NCI-H1930 (cell line): ENCODE measurements at places on chromosomes 3 and 15.

DNA sequence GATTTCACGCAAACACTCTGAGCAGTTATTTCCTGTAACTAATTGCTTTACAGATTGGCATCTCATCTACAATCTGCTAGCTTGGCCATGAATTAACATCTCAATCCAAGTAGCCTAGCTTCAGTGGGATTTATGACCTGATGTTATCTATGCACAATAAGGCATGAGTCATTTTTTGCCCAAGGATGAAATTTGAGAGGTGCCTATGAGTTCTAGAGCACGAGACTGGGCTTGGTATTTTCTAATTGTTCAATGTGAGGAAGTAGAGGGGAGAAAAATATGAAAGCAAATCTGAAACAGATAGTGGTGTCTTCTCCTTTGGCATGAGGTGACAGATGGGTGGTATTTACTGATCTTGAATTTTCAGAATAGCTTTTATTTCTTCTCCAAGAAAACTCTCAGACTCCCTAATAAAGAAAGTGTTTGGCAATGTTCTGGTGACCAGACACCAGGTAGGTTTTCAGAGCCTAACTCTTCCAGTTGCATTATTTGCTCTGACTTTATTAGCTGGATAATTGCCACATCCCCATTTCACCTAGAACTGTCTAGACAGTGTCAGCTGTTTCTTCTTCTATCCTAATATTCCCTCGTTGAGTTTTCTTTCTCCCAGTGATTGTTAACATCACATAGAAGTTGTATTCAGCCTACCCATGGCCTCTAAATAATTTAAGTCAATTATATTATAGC, 301.0 kb upstream of the UMPS start:
- no peak for DNase-seq

GRCh38 chr15:90645873-90646575, 71.1 kb upstream of the BLM start:
- no peak for DNase-seq

DNA sequence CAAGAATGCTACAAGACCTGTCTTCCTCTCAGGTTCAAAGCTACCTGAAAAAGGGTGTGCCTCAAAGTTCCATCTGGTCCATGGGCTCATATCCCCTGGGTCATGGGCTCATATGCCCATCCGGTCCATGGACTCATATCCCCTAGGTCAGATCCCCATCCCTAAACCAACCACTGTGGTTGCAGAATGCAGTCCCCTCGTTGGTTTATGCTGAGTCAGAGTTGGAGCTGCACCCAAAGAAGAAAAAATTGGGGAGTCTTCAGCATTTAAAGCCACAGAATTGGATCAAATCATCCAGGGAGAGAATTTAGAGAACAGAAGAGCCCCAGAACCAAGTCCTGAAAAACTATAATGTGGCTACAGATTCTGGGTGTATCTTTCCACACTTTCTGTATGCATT, 71.5 kb upstream of the IL12A start:
- no peak for DNase-seq

DNA sequence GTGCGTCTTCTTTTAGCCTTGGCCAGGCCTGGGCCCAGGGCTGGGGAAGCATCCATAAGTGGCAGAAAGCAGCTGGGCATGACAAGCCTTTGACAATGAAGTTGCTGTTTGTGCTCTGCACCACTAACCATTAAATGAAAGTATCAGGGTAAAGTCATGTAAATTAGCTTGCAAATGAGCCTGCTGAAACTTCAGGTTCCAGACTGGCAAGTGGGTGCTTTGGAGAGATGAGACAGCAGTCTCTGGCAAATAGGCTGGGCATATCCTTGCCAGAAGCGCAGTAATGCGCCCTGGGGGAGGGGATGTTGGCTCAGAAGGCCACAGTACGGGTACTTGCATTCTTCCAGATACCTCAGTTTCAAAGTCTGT, 40.7 kb downstream of the RAB6B start:
- no peak for DNase-seq

DNA sequence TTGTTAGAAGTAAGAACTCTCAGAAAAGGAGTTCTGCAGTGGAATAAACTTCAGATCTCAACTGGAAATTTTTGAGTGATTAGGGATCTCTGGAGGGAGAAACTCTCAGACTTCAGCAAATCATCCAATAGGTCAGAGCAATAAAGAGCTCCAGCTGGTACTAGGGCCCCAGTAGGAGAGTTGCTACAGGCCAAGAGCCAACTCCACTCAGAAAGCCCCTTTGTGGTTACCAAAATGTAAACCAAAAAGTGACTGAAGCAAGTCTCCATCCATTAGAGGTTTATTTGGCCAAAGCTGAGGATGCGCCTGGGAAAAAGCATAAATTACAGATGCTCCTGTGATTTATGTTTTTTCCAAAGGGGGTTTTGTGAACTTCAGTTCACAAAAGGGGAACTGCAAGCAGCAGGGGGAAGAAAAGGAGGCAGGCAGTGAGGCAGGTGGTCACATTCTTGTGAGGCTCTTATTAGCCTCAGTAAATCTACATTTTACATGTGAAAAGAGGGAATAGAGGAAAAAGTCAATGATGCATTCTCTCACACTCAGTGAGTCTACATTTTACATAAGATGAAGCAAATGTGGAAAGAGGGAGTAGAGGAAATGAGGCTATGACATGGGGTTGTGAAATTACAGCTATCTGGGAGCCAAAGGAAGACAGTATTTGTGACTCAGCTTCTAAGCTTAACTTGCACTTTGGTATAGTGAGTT, 92.4 kb upstream of the DAZL start:
- DNase-seq, result no peak

- DNase-seq, result no peak
These were observed 433.8 kb upstream of the CBLB start for GRCh38 chr3:106302451-106303221.

DNA sequence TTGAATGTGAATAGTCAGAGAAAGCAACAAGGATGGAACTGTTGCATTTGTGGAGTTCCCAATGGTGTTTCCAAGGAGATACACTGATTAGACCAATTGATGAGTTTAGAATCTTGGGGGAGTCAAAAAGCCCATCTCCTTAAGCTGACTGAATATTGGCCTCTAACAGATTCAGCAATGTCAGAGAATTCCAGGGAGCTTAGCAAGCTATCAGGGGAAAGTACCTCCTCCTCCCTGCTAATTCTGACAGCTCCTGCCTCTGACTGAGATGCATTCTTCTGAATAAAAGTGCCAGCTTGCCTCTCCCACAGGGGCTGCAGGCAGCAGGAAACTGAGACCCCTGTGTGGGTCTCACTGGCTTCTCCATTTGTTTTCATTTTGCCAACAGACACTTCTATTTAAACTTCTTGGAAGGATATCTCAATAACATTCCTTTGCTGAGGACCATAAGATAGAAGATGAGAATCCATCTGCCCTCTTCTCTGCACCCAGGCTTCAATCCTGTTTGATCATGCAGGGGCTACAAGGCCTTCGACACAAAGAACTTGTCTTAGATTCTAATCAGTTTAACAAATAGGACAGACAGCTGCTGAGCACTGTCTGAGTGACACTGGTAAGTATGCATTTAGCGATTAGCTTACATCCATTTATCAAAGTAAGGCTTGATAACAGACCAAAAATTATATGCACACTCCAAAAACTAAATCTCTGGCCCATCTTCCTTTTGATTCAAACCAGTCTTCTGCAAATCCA, 1080.8 kb downstream of the TUSC7 start:
- DNase-seq, result no peak

DNA sequence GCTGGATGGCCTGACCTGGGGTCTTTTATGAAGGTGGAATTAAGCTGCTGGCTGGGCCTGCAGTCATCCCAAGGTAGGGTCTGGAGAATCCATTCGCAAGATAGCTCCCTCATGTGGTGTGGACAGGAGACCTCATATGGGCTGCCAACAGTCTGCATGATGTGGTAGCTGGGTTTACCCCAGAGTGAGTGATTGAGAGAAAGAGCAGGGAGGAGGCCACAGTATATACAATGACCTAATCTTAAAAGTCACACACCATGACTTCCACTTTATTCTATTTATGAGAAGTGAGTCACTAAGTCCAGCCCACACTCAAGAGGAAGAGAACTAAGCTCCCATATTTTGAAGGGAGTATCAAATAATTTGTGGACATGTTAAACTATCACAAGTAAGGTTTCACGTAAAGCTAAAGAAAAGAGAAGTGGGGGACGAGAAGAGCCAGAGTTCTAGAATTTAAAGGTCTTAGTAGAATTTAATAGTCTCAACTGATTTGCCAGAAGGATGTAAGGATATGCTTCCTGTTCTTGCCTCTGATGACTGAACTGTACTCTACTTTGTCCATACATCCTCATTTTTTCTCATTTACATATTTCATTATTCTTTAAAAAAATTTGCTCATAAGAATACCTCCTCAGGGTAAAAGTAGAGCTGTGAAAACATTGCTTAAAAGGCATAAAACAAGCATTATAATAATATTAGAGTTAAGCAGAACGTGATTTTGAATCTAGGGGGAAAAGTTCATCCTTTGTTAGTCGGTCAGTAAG, 184.4 kb downstream of the PEX5L start:
- no peak for DNase-seq

DNA sequence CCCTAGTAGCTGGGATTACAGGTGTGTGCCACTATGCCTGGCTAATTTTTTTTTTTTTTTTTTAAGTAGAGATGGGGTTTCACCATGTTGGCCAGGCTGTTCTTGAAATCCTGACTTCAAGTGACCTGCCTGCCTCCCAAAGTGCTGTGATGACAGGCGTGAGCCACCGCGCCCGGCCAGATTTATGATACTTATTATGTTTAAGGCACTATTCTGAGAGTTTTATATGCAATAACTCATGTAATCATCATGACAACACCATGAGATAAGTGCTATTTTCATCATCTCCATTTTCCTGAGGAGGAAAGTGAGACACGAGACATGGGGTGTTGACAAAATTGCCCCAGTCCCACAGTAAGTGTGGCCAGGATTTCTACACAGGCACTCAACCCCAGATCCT, 366.4 kb upstream of the TRIM42 start:
- no peak for DNase-seq

GRCh38 chr15:34647569-34648293, 64.3 kb upstream of the GOLGA8B start:
- DNase-seq, result no peak

DNA sequence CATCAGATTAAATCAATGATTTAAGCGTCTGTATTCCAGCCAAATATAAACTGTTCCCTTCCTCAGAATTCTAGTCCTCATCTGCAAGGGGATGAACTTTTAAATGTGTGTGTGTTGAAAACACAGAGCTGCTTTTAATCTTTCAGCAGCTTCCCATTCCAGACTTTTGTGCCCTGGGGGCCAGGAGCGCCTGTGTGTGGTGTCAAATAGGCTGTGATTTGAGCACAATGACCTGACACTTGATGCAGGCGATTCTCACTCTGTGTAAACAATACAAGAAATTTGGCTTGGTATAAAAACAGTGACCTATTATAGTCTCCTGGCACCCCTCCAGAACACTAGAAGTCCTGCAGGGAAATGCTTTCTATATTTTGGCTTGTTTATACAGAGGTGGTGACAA, 274.6 kb upstream of the ROPN1 start:
- DNase-seq, result peak; percentile 5

- DNase-seq, result no peak
These were observed 15.1 kb downstream of the HERC1 start for GRCh38 chr15:63818629-63819028.

DNA sequence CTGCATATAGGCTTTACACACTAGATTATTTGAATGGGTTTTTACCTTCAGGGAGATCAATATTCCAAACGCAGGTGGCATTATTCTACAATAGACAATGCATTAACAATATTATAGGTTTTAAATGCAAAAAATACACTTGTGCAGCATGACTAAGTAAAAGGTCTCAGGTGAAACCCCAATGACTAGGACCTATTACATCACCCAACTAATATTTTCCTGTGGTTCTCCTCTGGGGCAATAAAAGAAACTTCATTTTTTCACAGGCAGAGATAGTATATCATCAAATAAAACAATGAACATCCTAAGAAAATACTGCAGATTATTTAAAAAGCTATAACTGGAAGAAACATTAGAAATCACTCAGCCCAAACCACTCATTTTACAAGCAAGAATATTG, 375.3 kb downstream of the ROBO1 start:
- DNase-seq, result no peak

GRCh38 chr15:92097474-92098178, 244.1 kb downstream of the SLCO3A1 start:
- no peak for DNase-seq

- no peak for DNase-seq
These were observed 275.8 kb upstream of the KCNH8 start for GRCh38 chr3:18872466-18872865.
